Left renal pelvis (tissue), 4 donors: ENCODE measurements at places on chromosomes 16 and 17. TPM values are rescaled to one million over a fixed set of nuclear protein-coding genes. Genes with fewer than 3 reads are reported as not detected.

DNA sequence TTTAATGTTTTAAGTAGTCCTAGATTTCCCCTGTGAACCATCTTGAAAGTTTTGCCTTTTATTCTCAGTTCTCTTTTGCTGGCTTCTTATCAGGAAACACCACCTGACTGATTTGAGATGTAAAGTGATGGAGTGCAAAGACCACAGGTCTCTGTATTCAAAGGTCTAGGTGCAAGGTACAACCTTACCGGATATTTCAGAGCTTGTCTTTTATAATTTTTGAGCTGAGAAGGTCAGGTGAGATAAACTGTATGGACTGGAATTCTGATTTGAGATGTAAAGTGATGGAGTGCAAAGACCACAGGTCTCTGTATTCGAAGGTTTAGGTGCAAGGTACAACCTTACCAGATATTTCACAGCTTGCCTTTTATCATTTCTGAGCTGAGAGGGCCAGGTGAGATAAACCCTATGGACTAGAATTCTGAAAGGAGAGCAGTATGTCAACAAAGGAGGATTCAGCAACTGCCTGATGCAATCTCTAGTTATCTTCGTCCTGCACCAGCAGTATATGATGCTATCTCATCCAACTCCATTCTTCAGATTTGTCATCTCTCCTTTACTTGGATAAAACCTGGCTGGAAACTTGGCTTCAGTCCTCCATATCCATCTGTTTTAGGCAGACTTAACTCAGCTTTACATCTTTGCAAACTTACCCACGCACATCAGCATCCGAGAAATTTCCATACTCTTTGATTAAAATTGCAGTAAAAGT is 64.3 kb downstream of the CENPV start:
- DNase-seq = no peak

- no peak for DNase-seq
These were observed 42.7 kb upstream of the CPNE2 start for GRCh38 chr16:57049678-57050077.

GRCh38 chr16:25148568-25149215 is 37.1 kb downstream of the LCMT1 start:
- DNase-seq = no peak

Gene NGFR
- polyA plus RNA-seq = 6.7 TPM

Gene KLHL10
- polyA plus RNA-seq = 0.32 TPM
